ENCODE measurements at places on chromosomes 7 and 10.
A peak's percentile ranks its signal among the peaks of the same experiment; 100 is the strongest.

GRCh38 chr10:49446031-49446430, 50.1 kb upstream of the DRGX start:
- DNase-seq, result no peak

DNA sequence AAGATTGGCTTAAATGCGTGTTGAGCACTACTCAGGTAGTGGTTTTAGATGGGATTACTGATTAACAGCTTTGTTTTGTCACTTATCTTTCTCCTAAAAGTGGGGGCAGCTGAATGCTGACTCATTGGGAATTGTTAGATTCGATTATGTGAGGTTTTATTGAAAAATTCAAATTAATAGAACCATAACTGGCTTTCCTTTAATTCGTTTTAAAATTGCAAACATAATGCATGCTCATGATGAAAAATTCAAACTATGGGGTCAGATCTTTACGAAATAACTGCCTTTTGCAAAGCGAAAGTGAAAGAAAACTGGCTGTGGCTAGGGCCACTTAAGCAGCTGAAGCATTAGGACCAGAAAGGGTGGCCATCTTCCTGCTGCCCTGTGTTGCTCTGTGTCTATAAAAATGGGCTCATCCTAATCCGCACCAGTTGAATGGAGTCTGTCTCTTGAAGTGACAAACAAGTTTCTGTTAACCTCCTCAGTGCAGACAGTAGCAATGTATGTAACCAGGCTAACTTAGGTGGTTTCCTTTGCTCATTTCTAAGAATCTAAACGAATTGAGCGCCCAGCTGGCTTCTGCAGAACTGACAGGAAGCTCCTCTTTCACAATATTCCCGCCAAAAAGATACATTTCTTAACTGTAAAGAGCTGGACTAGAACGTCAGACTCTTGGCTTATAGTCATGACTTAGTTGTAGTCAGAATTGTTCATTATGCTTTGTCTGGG, 27.8 kb downstream of the DENND10 start:
- no peak for DNase-seq

GRCh38 chr10:50577681-50578350, 45.9 kb downstream of the SGMS1 start:
- DNase-seq, result no peak

DNA sequence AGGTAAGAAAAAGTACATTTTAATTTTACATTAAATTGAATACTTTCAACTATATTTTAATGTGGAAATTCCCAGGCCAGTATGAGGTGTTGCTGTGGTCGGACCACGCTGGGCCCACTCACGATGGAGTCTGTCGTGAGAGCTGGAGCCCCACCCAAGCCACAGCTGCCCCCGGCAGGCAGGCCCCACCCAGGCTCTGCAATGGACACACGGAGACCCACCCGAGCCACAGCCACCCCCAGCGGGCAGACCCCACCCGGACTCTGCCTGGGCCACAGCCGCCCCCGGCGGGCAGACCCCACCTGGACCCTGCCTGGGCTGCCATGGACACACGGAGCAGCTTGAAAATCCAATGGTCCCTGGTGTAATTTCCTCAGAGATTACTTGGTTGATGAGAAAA, 141.3 kb downstream of the PTPRN2 start:
- DNase-seq, result no peak

DNA sequence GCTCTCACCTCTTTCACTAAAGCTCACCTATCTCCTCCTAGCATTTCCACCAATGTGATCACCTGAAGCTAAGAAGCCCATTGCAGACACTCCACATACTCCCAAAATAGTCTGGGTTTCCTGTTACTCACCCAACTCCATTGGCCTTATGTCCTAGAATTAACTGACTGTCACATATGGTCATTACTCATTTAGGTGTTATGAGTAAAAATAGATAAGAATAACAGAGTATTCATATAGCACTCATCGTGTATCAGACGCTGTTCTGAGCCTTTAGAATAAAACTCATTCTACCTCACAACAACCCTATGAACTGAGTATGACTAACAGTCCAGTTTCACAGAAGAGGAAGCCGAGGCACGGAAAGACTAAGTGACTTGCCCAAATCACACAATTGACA, 174.2 kb upstream of the NPVF start:
- no peak for DNase-seq

GRCh38 chr7:16399265-16399831, 22.0 kb downstream of the CRPPA start:
- DNase-seq, result no peak

- DNase-seq, result no peak
Observed at GRCh38 chr10:72906446-72906845, 12.9 kb downstream of the OIT3 start.

DNA sequence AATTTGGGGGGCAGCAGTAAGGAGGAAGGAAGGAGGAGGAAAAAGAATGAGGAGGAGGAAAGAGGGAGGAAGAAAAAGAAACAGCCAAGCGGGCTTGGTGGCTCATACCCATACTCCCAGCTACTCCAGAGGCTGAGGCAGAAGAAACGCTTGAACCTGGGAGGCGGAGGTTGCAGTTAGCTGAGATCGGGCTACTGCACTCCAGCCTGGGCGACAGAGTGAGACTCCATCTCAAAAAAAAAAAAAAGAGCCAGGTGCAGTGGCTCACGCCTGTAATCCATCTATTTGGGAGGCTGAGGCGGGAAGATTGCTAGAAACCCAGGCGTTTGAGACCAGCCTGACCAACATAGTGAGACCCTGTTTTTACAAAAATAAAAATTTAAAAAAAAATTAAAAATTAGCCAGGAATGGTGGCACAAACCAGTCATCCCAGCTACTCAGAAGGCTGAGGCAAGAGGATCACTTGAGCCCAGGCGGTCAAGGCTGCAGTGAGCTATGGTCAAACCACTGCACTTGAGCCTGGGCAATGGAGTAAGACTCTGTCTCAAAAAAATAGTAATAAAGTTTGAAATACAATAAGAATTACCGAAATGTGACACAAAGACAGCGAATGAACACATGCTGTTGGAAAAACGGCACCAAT, 14.1 kb upstream of the CRCP start:
- peak; percentile 36 for DNase-seq

GRCh38 chr10:58281092-58281752, 12.3 kb downstream of the CISD1 start:
- no peak for DNase-seq

DNA sequence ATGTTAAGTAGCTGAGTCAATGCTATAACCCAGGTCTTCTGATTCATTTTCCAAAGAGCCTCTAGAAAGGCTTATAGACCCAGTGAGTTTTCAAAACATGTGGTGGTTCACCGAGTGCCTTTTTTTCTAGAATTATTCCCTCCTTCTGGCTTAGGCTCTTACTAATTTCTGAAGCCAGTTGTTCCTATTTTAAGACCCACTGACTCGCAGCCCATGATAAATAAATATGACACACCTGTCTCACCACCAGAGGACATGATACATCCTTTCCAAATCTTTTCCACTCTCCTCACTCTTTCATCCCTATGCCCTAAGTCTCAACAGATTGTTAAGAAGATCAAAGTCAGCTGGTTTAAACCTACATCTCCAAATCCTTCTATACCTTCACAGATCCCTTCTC, 126.0 kb upstream of the WNT16 start:
- no peak for DNase-seq

GRCh38 chr7:153193144-153193595, 433.6 kb downstream of the ACTR3B start:
- peak; percentile 43 for DNase-seq

DNA sequence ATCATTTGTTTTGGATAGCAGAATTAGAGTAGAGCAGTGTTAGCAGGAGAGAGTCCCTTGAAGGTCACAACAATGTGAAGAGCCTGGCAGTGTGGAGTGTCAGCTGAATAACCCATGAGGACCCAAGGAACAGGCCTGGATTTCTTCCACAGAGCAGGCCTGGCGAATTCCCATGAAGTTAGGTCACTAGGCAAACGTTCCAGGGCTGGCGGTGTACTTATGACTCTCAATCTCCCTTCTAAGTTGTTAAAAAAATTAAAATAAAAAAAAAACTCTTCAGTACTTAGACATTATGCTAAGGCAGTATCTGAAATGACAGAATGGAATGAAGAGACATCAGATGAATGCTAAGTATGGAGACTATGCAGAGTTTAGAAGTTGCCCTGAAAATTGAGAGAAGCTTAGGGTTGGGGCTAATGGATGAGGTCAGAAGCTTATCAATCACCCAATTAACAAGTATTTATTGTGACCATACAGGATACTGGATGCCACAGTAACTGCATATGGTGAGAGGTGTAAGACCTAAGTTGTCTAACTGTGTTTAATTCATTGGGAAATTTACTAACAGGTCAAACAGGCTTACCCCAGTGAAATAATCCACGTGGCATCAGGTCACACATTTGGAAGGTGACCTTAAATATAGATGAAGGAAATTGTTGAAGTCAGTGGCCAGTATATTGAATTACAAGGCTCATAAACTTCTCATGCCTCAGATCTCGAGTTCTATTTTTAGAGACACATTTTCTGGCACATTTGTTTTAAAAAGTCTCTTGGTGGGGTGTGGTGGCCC, 126.2 kb upstream of the NRP1 start:
- no peak for DNase-seq

GRCh38 chr7:471191-471865, 48.3 kb downstream of the PDGFA start:
- DNase-seq, result no peak

DNA sequence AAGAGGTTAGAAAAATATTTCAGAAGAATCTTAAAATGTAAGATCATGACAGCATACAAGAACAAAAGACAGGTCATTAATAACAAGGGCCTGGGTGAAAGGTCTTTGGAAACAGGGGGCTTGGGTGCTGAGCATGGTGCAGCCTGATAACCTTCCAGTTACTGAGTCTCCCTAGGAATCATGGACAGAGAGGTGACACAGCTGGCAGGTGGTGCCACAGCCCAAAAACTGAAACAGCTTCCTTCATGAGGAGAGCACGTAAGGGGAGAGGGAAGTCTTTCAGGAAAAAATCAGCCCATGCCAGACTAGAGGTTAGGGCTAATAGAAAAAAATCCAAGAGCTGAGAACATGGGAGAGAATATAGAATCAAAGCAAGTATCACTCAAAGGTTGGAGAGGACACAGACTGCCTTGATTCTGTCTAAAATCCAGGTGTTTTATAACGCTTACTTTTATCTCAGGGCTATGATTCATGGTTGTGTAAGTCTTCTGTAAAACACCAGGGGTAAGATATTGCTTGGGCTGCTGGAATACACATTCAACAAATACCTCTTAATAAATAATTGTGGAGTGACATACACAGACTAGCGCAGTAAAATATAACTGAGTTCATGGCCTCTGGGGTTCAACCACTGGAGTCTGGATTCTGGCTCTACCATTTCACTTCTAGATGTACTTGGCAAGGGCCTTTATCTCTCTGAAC, 88.1 kb downstream of the SEMA3C start:
- peak; percentile 13 for DNase-seq

- no peak for DNase-seq
Observed at GRCh38 chr7:49839863-49840645, 66.6 kb downstream of the VWC2 start.

- no peak for DNase-seq
Observed at GRCh38 chr7:36208997-36209813, 56.2 kb downstream of the EEPD1 start.

DNA sequence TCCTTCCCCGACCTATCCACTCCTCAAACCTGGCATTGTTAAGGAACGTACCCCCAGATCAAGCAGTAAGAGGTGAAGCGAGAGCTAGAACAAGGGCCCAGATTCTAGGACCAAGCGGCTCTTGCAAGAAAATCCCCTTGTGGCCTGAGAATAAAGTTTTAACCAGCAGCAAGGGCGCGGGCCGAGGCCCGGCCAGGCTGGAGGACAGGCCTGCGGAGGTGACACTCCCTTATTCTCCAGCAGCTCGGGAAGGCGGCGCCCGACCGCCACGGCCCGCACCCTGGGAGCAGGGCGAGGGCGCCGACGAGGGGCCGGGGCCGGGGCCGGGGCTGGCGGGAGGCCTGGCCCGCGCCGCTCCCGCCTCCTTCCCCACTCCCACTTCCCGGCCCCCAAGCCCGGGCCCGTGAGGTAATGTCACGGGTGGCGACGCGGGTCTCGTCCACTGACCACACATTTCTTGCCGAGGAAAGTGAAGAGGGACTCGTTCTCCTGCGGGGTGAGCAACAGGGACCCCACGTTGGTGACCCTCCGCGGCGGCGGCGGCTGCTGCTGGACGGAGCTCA, 551 bp downstream of the WASL start:
- no peak for DNase-seq

DNA sequence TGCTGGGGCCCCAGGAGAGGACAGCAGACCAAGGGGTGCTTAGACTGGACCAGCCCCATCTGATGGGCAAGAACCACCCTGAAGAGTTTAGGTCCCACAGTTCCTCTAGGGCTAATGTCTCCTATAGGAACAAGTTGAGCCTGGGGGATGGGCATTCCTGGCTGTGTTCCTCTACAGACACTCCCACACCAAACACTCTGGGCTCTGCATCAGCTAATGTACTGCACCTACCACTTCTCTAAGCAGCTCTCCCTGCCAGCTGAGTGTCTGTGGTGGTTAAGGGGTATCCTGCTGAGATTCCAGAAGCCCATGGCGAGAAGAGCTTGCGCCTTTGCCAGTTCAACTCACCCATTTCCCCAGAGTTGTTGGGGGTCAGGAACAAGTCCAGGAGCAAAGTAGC, 284.1 kb upstream of the CSTF2T start:
- no peak for DNase-seq

DNA sequence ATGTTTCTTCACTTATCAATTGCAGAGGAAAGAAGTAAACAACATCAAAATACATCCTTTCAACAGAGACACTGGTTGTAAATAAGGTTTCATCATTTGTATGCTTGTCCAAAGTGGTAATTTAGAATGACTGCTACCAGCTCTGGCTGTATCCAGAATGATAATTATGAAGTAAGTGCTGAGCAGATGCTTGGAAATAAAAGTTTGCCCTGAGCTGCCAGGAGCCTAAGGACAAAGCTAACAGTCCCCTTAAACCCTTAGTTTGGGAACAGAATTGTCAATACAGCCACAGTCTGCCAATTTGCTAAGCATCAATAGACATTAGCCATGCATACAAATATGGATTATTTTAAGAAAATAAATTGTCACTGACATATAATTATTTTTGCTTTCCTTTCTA, 147.0 kb upstream of the SLC13A1 start:
- DNase-seq, result no peak

- no peak for DNase-seq
Observed at GRCh38 chr10:131891196-131891928, 9.4 kb upstream of the PPP2R2D start.

Measured in NCI-H774 (cell line).